HCEC 1CT (cell line): ENCODE measurements at places on chromosomes 16 and 17.

DNA sequence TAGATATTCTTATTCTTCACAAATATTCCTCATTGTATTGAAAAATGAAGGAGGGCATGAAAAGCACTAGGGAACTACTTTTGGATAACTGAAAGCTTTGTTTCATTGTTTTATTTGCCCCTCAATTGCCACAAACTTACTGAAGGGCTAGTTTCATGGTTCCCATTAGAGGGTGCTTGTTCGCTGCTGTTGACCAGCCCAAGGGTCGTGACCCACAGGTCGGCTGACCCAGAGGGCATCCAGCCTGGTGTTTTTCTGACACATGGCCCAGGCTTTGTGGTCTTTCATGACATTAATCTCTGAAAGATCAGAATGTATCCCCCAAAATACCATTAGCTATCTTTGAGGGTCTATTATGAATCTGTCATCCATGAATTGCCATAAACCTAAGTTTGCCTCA is 30.0 kb downstream of the DGKE start:
- no peak for DNase-seq

GRCh38 chr17:55281649-55282378 is 17.1 kb downstream of the HLF start:
- DNase-seq: no peak

GRCh38 chr16:84502075-84502474 is 2.4 kb downstream of the MEAK7 start:
- no peak for DNase-seq

GRCh38 chr17:19647697-19648474 is 665 bp upstream of the ALDH3A2 start:
- peak; percentile 60 for DNase-seq

GRCh38 chr16:72092832-72093447 is 480 bp downstream of the TXNL4B start:
- DNase-seq: peak; percentile 50

GRCh38 chr16:14240219-14240843 is 169.2 kb downstream of the MRTFB start:
- DNase-seq: no peak

- no peak for DNase-seq
Measured at GRCh38 chr17:37117373-37118142, 168.8 kb downstream of the AATF start.

DNA sequence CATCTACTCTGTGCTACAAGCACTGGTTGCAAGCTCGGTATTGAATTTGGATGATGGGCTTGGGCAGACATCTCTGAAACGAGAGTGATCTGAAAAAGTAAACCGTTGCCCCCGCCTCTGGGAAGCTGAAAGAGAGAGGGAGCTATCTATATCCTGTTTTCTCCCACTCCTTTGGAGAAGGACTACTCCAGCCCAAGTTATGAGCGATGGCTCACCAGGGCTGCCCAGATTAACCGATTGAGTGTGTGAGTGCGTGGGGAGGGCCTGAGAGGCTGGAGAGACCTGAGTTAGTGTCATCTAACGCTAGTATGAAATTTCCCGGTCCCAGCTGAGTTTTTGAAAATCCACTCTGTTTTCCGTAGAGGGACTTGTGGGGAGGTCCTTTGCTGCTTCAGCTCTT is 11.5 kb downstream of the MGAT5B start:
- DNase-seq: no peak

DNA sequence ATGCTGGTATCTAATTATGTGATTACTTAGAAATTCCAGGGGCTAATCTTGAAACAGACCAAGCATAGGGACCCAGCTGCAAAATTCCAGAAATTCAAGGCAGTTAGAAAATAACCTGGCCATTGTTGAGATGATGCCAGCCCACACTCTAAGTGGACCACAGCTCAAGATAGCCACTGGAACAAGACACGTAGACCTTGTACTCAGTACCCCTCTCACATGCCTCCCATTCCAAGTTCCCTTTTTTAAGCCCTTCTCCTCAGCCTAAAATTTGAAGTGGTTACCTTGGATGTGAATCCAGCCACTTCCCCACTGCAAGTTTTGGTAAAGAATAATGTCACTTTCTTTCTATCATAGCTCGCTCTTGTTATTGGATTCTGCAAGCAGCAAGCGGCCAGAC is 4.1 kb upstream of the ZNF19 start:
- DNase-seq: no peak

GRCh38 chr16:89646270-89646669 is 11.2 kb downstream of the CHMP1A start:
- DNase-seq: no peak

DNA sequence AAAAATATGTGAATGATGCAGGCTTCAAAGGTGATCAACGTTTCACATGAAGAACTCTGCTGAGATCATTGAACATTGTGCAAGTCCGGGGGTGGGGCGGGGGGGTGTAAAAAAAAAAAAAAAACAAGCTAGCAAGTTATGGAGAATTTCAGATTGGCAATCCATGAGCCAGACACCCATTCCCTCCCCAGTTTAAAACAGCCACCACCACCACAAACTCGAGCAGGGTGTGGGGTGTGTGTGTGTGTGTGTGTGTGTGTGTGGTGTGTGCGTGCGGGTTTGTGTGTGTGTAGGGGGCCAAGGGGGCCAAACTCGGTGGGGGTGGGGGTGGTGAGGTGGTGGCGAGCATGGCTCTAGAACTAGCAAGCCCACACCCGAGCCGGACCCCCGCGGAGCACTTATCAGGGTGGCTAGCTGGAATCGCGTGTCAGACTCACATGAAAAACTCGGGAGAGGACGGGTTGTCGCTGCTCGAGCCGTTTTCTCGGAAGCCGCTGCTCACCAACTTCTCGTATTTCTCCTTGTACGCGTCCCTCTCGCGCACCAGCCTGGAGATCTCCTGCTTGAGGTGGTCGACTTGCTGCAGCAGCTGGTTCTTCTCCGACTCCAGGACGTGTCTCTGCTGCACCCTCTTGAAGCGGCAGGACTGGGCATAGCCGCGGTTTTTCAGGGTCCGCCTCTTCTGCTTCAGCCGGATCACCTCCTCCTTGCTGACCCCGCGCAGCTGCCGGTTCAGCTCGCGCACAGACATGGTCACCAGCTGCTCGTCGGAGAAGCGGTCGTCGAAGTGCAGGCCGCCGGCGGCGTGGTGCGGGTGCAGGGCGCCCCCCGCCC is 2.0 kb downstream of the MAF start:
- no peak for DNase-seq

DNA sequence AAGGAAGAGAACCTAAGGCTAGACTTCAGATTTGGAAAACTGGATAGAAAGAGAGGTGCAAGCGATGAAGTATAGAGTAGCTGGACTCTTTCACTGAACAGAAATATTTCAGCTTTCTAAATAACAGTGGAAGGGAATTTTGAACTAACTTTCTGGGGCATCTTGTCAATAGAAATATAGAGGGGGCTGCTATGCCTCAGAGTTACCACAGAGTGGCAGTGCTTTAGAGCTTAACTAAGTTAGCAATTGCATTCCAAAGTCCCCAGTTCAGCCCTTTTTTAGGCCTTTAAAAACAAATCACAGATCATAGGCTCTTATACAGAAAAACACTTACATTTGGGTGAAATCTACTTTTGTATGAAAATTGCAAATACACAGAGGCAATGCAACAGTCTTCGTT is 154.2 kb upstream of the CDH8 start:
- no peak for DNase-seq

GRCh38 chr17:73710095-73710592 is 65.9 kb upstream of the SDK2 start:
- DNase-seq: no peak

DNA sequence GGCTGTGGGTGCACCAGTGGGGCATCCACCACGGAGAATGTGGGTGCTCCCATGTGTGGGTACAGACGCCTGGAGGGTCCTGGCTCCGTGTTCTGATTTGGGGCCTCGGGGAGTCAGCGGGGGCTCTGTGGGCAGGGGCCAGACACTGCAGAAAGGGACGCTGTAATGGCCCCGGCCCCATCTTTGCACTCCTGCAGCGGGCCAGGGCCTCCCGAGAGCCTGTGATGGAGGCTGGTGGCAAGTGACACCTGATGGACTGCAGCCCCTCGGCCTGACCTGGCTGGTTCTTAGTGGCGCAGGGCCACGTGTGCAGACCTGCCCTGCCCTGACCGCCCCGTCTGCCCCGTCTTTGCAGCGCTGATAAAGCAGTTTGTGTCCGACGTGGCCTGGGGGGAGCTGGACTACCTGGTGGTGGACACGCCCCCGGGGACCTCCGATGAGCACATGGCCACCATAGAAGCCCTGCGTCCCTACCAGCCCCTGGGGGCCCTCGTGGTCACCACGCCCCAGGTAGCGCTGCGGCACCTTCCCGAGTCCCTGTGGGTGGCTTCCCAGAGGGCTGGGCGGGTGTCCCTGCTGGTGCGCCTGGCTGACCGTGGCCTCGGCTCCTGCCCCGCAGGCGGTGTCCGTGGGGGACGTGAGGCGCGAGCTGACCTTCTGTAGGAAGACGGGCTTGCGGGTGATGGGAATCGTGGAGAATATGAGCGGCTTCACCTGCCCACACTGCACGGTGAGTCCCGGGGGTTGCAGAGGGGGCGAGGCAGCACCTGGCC is 4.7 kb downstream of the NUBP2 start:
- no peak for DNase-seq

GRCh38 chr17:14014657-14015056 is 54.6 kb upstream of the COX10 start:
- no peak for DNase-seq

DNA sequence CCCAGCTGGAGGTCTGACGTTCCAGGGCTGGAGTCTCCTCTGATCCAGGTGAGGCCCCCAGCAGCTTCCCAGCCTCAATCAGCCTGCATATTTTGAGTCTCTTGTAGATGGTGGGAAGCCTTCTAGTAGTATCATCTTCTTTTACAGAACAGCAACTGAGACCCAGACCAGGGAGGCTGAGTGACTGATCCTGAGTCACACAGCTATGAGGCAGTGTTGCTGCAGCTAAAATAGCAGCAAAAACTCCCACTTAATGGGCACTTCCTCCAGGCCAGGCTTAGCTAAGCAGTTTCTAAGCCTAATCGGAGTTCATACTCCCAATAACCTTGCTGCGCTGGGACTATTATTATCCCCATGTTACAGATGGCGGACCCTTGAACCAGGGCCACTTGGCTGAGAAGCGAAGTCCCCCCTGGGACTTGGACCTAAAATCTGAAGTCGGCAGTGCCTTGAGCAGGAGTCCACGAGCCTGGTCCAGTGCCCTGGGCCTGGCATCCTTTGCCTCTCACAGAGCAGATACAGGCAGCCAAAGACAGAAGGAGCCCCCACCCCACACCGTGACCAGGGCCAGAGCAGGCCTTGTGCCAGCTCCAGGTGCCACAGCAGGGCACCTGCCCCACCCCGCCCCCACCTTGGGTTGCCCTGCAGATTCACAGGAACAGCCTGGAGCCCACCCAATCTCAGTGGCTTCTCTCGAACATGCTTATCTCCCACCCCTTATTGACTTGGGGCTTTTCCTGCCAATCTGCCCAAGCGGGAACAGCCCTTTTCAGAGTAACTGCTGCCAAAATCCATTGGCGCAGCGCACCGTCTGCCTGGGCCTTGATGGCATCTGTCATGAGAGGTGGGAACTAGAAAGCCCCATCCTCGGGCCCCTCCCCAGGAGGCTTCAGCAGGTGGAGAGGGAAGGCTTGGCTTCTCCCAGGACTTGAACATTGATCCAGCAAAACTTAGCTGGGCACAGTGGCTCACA is 65.1 kb downstream of the SOCS1 start:
- DNase-seq: peak; percentile 36

- peak; percentile 61 for DNase-seq
Measured at GRCh38 chr16:75614066-75614897, 8.8 kb downstream of the ADAT1 start.

DNA sequence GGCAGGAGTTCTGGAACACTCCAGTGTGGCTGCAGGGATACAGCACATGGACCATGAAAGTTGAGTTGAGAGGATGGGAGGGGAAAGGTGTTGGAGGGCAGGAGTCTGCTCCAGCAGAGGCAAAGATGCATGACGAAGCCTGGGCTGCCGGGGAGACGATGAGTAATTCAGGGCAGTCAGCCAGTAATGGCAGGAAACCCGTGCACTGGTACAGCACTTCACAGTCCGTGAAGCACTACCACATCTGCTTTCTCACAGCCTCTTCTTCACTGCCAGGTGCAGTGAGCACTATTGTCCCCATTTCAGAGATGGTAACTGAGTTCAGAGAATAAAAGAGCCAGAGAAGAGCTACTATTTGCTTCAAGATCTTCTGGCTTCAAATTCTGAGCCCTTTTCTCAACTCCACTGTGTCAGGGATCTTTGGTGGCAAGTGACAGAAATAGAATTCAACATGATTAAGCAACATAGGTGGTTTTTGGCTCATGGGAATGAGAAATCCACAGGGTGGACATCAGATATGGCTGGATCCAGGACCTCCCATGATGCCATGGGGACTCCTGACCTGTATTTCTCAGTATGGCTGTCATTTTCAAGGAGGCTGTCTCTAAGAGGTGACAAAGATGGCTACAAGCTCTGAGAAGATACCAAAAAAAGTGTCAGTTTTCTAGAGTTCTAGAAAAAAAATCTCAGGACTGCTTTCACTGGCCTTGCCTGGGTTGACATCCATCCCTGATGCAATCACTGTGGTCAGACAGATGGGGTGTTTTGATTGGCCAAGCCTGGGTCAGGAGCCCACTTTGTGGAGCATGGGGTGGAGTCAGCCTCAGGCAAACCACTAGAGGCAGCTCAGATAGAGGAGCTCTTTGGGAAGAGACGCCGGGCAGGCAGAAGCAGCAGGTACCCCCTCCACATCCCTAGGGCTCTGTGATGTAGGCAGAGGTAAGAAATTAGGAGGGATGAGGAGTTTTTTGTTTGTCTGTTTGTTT is 24.7 kb downstream of the IL21R start:
- DNase-seq: peak; percentile 89

DNA sequence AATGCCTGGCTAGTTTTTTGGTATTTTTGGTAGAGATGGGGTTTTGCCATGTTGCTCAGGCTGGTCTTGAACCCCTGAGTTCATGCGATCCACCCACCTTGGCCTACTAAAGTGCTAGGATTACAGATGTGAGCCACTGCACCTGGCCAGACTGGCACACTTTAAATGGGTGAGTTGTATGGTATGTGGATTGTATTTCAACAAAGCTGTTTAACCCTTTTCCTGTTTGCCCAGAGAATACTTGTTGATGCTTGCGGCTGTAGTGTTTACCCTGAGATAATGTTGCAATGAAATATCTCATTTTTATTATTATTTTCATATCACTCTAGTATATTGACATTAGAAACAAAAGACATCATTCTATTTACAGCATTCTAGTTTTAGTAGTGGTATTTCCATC is 17.1 kb upstream of the TMEM94 start:
- no peak for DNase-seq

DNA sequence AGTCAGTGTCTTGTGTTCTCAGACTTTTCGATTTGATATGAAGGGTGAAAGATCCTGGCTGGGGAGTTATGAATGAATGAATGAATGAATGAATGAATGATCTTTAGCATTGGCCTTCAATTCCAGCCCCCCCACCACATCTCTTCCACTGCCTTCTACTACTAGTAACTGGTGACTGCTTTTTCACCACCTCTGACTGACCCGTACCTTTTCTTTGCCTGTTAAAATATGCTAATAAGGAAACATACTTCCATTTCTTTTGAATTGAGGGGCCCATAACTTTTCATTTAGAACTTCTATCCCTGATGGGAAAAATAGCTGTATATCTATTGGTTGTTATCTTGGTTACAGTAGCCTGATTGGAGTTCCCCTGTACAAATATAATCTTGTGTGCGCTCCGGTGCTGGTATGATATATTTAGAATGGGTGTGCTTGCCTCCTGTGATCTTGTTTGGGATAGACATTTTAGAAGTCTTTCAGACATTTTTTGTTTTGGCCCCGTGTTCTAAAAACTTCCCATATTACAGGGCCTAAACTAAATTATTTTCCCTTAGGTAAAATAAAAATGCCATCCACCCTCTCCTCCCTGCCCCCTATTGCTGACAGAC is 3.4 kb downstream of the LYRM1 start:
- DNase-seq: no peak

- no peak for DNase-seq
Measured at GRCh38 chr16:50311891-50312501, 45.6 kb downstream of the ADCY7 start.
